ENCODE measurements at places on chromosomes 11 and 22.

GRCh38 chr11:64742889-64743590 lies 902 bp downstream of the RASGRP2 start:
- DNase-seq, result peak; percentile 79

DNA sequence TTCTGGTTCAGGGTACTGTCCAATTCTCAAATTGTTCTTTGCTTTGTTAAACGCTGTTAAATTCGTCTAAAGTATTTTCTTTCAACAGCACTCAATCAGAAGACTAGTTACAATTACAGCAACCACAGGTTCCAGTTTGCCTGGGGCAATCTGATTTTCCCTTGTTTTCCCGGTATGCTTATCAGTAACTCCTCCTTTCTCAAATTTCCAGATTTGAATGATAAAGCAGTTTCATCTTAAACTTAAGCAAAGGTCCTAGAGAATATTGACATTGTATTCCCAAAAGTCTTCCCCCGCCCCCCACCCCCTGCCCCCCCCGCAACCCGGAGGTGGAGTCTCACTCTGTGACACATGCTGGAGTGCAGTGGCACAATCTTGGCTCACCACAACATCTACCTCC lies 10.5 kb upstream of the USP28 start:
- DNase-seq, result no peak

DNA sequence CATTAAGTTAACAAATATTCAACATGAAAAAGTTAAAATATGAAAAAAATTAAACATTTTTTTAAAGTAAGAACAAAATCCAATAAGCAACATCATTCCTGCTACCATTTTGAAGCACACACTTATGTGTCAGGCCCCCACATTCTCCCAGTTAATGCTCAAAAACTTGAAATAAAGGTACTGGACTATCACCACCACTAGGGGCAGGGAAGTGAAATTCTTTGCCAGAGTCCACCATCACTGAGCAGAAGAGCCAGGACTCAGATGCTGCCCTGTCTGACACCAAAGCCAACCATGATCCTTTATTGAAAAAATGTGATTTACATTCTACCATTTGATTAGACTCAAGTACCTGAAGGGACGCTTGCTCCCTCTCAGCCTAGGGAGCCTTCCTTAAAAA lies 39.1 kb downstream of the PITPNB start:
- peak; percentile 17 for DNase-seq

- DNase-seq, result no peak
Observed at GRCh38 chr11:66593303-66593635, 284 bp downstream of the CCS start.

DNA sequence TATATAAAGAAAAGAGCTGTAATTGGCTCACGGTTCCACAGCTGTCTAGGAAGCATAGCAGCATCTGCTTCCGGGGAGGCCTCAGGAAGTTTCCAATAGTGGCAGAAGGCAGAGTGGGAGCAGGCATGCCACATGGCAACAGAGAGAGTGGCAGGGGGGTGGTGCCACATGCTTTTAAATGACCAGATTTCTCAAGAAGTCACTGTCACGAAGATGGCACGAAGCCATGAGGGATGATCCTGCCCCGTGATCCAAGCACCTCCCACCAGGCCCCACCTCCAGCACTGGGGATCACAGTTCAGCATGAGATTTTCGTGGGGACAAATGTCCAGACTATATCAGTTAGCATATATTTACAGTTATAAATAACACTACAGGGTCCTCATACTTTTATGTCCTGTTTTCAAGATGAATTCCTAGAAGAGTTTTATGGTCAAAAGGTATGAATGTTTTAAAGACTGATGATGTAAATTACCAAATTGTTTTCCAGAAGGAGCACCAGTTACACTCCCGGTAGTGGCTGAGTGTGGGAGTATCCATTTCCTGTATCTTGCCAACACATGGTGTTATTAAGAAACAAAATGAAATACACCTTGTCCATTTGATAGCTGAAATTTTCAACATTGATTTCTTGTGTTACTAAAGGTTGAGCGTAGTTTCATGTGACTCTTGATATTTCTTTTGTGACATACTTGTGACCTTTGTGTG lies 19.2 kb downstream of the FAM118A start:
- DNase-seq, result no peak

DNA sequence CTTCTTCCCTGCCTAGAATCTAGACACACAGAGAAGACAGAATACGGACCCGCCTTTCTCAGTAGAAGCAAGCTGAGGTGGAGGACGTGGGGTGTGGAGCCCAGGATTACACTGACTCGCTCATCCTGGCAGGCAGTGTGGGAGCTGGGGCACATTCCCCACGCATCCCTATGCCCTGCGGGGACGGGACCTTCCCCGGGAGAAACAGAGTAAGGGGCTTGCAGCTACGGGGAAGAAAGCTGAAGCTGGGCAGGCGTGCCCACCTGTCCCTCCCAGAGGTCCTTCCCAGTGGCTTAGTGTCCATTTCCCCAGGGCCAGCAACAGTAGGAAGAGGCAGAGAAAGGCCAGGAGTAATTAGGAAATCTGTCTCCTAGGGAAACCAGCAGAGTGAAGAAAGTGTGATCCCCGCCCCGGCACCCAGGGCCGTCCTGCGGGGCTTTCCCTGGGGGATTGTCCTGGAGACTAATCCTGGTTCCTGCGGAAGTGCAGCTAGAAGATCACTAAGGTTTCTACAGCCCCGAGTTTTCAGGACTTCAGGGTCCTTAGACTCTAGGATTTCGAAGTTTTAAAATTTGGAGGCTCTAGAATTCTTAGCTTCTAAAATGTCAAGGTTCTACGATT lies 7.8 kb downstream of the DNAJB13 start:
- DNase-seq, result no peak

- no peak for DNase-seq
Observed at GRCh38 chr11:128917144-128917724, 25.4 kb downstream of the TP53AIP1 start.

DNA sequence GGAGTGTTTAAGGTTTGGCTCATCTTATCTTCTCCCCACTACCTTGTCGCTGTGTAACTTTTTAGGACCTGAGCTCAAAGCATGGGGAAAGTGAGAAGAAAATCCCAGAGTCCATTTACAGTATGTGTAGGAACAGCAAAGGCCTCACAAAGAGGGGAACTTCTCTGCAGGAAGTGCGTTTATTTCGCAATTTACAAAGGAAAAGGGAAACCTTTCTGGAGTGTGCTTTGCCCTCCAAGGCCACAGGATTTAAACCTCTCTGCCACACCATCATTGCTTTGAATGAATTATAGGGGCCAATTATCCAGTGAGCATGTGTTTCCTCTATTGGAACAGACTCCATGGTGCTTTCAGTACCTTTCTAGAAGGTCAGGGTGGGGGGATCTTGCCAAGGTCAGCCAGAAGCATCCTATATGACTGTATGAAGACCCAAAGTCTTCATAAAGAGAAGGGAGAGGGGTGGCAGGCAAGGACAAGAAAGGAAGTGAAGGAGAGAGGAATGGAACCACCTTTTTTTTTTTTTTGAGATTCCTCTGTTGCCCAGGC lies 68.1 kb upstream of the LMO2 start:
- DNase-seq, result no peak

- no peak for DNase-seq
Observed at GRCh38 chr11:86514453-86514852, 139.8 kb downstream of the CCDC81 start.

DNA sequence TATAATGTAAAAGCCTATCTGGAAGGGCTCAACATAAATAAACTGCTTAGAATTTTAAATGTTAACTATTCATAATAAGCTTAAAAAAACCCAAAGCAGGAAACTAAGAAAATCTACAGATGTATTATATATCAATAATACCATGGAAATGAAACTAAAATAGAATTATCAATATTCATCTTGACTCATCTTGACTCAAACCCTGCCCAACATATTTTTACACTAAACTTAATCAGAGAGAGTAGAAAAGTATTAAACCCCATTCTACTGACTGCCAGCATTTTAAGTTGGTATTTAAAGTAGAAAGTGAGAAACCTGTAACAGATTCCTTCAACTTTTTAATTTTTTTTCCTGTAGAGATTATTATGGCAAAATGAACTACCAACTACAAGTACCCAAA lies 149.2 kb downstream of the ENTHD1 start:
- no peak for DNase-seq

DNA sequence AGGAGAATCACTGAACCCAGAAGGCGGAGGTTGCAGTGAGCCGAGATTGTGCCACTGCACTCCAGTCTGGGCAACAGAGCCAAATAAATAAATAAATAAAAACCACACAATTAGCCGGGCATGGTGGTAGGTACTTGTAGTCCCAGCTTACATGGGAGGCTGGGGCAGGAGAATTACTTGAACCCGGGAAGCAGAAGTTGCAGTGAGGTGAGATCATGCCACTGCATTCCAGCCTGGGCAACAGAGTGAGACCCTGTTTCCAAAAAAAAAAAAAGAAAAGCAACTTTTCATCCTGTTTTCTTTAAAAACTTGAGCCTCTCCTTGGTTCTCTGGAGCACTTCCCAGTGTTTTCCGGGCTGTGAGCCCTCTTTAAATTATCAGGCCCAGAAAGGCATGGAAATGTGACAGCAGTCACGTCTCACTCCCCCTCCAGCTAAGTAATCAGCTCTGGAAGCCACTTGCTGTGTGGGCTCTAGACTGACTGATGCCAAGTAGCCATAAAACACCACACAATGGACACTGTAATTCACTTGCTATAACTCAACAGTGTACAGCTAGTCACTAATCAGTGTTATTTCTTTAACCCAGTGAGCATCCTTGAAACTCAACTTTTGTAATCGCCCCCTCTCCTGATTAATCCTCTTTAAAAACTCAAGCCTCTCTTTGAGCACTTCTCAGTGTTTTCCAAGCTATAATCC lies 13.0 kb upstream of the MCHR1 start:
- DNase-seq, result no peak

DNA sequence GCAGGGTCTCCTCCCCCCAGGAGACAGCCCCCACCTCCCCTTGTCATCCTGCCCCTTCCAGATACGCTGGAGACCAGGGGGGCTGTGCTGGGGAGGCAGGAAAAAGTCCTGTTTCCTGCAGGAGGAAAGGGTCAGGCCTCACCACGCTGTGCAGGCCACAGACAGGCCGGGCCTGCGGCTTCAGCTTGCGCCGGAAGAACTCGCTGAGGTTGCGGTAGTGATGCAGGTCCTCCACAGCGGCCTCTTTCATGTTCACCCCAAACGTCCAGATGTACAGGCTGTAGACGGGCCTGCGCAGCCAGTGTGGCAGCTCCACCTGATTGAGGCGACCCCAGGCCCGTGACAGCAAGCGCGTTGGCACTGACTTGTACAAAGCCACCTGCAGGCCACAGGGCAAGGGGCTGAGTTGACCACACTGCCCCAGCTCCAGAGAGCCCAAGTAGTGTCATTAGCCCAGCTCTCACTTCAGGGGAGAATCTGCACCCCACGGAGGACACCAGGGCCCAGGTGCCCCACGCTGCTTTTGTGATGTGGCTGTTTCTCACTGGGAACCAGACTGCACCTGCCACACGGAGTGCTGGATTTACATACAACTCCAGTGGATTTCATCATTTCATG lies 40.4 kb downstream of the PISD start:
- no peak for DNase-seq

GRCh38 chr11:118916842-118917388 lies 8.8 kb downstream of the BCL9L start:
- DNase-seq, result no peak

DNA sequence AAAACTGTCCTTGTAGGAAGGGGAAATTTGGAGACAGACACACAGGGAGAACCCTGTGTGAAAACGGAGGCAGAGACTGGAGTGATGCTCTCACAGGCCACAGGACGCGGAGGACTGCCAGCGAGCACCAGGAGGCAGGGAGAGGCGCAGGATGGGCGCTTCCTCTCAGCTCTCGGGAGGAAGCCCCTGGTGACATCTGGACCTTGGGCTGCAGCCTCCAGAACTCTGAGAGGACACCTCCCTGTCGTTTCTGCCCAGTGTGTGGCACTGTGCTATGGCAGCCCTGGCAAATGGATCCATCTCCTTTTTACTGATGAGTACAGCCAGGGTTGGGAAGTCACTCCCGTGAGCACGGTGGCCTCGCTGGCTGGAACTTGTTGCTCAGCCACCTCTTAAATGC lies 73.9 kb downstream of the LRRC32 start:
- DNase-seq, result no peak

GRCh38 chr11:133969112-133969511 lies 12.3 kb upstream of the IGSF9B start:
- no peak for DNase-seq

- DNase-seq, result no peak
Observed at GRCh38 chr11:133497477-133498140, 34.7 kb downstream of the OPCML start.

DNA sequence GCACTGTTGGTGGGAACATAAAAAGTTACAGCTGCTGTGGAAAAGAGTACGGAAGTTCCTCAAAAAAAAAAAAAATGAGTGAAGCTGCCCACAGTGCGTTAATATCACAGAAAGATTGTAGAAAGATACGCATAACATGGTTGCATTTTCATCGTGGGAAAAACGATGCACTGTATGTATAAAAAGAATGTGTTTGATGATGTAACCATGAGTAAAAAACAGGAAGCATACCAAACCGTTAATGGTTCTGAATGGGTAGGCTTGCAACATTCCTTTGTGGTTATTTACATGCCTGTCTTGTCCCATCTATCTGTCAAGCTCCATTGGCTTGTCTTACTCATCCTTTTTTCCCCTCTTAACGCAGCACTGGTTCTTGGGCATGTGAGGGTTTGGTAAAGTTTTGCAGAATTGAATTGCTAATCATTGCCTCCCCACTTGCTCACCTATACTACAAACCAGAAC lies 33.8 kb upstream of the DKK3 start:
- no peak for DNase-seq

GRCh38 chr11:25483915-25484635 lies 847.9 kb upstream of the ANO3 start:
- DNase-seq, result no peak

DNA sequence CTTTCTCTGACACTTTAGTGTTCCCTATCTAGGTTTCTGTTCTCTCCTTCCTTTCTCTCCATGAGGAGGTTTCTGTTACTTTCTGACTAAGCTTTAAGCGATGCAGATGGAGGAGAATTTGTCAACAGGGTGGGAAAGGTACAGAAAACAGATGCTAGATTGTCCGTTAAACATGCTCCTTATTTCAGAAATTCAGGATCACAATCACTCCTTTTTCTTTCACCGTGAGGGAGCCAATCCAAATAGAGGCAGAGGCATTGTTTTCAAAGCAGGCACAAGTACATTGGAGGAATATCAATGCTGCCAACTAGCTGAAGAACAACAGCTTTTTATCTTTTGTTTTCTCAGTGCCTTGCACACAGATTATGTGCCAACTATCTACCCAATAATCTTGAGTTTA lies 215.7 kb upstream of the FOLH1 start:
- DNase-seq, result no peak

DNA sequence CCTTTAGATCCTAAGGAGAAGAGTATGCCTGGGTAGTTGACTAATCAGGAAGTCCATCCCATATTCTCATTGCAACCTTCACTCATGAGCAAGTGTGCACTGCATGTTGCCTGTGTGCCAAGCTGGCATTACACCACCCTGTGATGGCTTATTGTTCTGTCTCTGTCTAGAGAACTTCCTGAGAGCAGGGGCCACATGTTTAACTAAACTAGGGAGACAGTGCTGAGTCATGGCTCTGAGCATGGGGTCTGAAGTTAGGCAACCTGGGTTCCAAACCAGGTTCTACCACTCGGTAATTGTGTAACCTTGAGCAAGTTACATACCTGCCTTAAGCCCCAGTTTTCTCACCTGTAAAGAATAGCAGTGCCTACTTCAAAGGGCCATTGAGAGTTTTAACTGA lies 39.6 kb downstream of the CSNK2A3 start:
- DNase-seq, result no peak

GRCh38 chr11:57637626-57638004 lies 12.1 kb downstream of the YPEL4 start:
- DNase-seq, result no peak
